ENCODE measurements at places on chromosomes 16 and 17.

DNA sequence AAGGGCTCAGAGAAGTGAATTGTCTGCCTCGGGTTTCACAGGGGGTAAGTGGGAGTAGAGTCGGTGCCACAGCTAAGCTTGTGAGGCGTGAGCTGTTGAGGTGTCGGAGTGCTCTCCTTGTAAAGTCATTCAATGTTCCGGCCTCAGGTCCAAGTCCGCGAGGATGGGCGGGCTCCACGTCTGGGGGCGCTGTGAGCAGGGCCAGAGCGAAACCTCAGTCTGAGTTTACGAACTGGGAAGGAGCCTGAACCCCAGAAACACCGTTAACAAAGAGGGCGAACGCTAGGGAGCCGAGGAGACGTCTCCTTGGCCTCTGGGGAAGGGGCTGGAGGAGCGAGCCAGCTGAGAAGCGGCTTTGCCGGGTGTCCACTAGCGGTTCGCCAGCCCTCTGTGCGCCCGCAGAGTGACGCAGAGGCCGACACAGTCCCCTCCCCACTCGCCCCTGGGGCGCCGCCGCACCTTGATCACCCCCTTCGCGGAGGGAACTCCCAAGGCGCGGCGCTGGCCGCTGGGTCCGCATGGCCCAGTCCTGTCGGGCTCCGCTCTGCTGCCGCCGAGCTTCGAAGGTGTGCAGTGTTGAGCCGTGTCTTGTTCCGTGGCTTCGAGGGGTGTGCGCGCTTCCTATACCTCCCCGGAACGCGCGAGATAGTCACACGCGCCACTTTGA, 4.9 kb downstream of the IRX3 start:
- no peak for DNase-seq

GRCh38 chr17:60141111-60142018, 8.4 kb upstream of the CA4 start:
- DNase-seq = peak; percentile 10

DNA sequence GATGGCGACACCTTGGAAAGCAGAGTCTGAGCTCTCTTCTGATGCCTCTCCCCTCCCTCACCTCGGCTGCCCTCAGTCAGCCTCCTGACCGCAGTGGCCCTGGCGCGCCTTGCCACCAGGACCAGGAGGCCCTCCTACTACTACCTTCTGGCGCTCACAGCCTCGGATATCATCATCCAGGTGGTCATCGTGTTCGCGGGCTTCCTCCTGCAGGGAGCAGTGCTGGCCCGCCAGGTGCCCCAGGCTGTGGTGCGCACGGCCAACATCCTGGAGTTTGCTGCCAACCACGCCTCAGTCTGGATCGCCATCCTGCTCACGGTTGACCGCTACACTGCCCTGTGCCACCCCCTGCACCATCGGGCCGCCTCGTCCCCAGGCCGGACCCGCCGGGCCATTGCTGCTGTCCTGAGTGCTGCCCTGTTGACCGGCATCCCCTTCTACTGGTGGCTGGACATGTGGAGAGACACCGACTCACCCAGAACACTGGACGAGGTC, 4.4 kb downstream of the GPR142 start:
- DNase-seq = no peak

DNA sequence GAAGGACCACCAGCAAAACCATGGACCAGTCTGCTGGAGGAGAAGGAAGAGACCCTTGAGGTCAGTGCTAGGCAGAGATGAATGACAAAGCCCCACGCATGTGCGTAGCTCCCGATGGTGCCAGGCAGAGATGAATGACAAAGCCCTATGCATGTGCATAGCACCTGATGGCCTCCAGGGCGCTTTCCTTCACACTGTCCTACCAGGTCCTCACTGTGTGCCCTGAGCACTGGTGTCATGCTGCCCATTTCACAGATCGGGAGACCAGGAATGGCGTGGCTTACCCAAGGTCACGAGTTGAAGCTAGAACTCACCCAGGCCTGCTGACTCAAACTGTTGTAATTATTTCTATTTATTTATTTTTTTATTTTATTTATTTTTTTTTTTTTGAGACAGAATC, 149.6 kb downstream of the KATNIP start:
- no peak for DNase-seq

- DNase-seq = no peak
These were observed 39.2 kb downstream of the SLC7A5 start for GRCh38 chr16:87829988-87830672.

GRCh38 chr17:27494192-27495091, 38.2 kb downstream of the KSR1 start:
- DNase-seq = peak; percentile 85

DNA sequence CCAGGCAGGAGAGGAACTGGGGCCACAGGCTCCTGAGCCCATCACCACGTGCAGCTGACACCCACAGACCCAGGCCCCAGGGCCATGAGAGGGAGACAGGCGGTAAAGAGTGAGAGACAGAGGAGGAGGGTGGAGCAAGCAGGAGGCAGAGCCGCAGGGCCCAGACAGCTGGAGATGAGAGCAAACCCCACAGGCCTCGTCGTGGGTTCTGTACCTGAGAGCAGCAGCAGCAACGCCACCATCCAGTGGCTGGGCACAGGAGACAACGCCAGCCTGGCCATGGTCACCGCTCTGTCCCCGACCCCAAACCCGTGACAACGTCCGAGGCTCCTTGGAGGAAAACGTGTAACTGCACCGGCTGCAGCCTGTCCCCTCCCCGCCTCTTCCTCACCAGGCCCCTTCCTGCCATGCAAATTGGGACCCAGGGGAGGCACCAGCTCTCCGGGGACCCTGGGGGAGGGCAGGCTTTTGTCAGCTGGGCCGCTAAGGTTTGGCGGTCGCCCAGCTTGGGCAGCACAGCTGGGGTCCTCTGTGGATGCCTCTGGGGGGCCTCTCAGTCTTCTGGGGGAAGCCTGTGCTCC, at the start of gene CD79B:
TSS of gene CD79B (minus strand) at position 351 of the 581 bp plus-strand sequence. CDS start at position 281, 70 bp downstream.
- DNase-seq = no peak

GRCh38 chr16:79132701-79133100, 467.8 kb downstream of the MAF start:
- no peak for DNase-seq

DNA sequence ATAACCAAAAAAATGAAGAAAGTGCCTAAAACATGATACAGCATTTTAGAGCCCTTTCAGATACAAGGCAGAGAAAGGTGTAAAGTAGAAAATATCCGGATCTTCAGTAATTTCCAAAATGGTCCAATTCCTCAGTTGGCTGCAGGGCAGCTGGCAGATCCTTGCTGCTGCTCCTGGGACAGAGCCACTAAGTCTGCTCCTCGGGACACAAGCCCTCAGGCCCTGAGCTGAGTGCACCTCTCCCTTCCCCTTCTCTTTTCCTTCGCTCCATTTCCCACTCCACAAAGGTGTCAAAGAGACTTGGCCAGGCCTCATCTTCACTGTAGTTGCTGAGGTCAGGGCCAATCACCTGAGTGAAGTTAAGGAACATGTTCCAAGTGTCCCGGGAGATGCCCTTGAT, 40.5 kb downstream of the DCUN1D3 start:
- no peak for DNase-seq

DNA sequence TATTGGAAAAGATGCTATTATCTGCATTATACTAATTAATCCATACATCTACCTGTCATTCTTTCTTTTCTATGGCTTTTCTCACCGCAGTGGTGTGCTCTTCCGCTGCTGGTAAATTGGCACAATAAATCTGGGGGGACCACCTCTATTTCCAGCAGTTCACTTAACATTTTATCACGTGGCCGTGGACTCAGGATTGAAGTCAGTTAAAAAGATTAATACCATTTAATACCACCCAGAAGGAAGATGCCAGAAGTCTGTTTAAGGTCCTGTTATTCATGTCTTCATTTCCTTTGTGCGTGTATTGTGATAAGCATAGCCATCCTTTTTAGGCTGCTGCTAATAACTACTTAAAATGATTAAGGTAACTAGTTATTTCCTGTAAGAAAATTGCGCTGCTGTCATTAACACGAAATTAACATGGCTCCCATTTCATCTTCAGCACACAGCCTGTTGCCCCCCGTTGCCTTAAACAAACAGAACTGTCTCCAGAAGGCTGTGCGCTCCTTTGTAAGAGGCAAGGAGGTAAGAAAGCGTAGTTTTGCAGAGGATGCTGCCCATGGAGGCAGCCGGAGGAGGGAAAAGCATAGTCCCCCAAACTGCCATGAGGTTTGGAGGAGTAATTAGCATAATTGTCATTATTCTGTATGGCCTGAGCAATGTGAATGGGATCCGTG, 414.4 kb downstream of the UTP18 start:
- DNase-seq = no peak

GRCh38 chr17:47774987-47775580, 42.0 kb downstream of the TBX21 start:
- DNase-seq = no peak

- no peak for DNase-seq
These were observed 28.4 kb upstream of the SLC12A3 start for GRCh38 chr16:56836410-56837230.

- DNase-seq = peak; percentile 23
These were observed 141.1 kb downstream of the RGS9 start for GRCh38 chr17:65278050-65278819.

DNA sequence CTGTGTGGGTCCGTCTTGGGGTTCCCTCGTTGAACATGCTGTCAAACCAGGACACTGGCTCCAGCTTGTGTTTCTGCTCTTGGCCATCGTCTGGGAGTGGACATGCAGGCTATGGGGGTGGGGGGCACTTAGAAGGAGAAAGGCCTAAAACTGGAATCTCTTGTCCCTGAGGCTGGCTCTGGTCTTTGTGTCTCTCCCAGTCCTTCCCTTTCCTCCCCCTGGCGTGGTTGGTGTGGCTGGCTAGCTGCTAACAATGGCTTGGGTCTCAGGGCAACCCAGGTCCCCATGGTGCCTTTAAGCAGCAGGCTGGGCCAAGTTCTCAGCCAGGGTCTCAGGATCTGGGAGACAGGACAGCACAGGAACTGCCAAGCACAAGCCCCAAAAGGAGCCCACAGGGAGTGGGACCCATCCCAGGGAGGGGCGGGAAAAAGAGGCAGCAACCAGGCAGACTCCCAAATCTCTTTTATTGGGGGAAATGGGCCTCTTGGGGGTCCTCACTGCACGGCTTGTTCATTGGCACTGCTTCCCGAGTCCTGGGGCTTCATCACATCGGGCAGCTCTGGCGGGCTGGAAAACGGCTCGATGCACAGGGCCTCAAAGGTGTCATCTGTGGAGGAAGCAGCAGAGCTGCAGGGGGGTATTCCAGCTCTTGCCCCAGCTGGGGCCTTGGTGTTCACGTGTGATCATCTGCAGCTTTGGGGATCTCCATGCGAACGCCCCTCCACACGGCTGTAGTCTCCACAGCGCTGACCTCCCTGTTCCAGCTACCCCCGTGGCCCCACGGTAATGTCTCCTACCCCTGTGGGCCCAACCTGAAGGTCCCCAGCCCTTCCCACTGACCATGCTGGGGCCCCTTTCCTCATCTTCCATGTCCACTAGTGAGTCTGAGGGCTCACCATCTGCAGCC, 5.3 kb downstream of the ELOB start:
- DNase-seq = no peak

DNA sequence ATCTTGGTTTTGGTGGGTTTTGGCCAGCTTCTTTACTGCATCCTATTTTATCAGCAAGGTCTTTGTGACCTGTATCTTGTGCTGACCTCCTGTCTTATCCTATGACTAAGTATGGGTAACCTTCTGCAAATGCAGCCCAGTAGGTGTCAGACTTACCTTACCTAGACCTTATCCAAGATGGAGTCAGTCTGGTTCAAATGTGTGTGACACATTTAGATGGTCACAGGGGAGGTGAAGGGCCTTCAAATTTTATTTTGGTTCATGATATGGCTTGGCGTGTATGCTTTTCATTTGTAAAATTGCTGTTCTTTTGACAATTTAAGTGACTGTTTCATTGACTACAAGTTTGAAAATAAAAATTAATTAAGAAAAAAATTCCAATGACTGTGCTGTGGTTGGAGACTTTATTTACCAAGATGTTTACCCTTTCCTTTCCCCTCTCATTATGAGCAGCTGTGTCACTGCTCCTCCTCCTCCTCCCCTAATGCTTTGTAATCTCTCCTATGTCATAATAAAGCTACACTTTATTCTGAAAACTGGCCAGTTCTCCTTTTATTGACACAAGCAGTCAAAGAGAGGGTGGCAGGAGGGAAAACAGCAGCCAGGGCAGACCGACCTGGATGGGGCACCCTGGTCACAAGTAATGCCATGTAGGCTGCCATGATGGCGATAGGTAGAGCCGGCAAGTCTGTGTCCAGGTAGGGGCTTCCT, 49.4 kb downstream of the TNFRSF13B start:
- peak; percentile 17 for DNase-seq

DNA sequence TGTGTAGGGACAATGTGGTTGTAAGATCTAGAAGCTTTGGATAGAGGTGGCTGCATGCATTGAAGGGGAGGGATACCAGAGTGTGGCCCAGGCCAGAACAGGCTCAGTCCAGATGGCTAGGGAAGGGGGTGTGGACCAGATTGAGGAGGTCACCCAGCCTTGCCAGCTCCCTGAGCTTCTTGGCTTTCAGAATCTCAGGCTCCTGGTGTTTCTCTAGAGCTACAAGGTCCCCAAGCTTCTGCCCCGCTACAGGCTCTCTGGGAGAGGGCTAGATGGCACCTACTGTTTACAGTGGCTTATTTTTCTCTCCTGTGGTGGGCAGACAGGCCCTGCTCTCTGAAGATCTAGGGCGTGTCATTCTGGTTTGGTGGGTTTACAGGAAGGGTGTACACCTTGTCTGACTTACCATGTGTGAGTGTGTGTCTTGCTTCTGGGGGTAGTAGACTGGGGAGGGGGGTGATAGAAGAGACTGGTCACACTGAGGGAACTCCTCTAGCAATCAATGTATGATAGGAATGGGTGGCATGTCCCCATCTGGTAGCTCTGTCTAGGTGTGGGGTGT, 1.1 kb downstream of the RARA start:
- DNase-seq = no peak

- DNase-seq = no peak
These were observed 48.7 kb upstream of the NLK start for GRCh38 chr17:27993723-27994310.

GRCh38 chr17:7029659-7030058, 6.2 kb upstream of the SLC16A13 start:
- no peak for DNase-seq

- DNase-seq = no peak
These were observed 183.6 kb upstream of the PMFBP1 start for GRCh38 chr16:72355561-72355960.

GRCh38 chr17:39627712-39628516, 1.2 kb downstream of the PPP1R1B start:
- DNase-seq = no peak

DNA sequence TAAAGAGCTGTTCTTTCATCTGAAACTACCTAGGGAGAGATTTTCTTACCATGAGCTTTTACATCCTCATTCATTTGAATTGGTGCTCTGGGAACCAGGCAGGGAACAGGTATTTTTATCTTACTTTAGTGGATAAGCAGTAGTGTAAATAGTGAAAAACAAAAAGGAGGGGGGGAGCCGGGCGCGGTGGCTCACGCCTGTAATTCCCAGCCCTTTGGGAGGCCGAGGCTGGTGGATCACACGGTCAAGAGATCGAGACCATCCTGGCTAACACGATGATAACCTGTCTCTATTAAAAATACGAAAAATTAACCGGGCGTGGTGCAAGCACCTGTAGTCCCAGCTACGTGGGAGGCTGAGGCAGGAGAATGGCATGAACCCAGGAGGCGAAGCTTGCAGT, 41.0 kb downstream of the HOXB1 start:
- DNase-seq = no peak

Measured in renal cortical epithelial cell (primary cell).